Bronchial smooth muscle cell (primary cell): ENCODE measurements at places on chromosomes 4 and X. TPM values are rescaled to one million over a fixed set of nuclear protein-coding genes. Genes with fewer than 3 reads are reported as not detected.

The MYOZ2 gene
- under 0.01 TPM in 1 of 2 replicates, not detected in the other for total RNA-seq

The SMIM10L2A gene
- total RNA-seq: 0.17 and 1.7 TPM in 2 replicates

The USP26 gene
- not detected in 2 replicates for total RNA-seq

The PROM1 gene
- total RNA-seq: not detected in 2 replicates

The RNF175 gene
- total RNA-seq: 0.16 and 1.3 TPM in 2 replicates

The ALB gene
- under 0.01 TPM in 1 of 2 replicates, not detected in the other for total RNA-seq

The HHIP gene
- 0.09 and 0.16 TPM in 2 replicates for total RNA-seq

The RBMX gene
- total RNA-seq: 121 and 124 TPM in 2 replicates

The SPP1 gene
- total RNA-seq: 0.09 and 0.47 TPM in 2 replicates

The NRK gene
- total RNA-seq: 0.34 and 0.47 TPM in 2 replicates
